CD8-positive, alpha-beta memory T cell (primary cell): ENCODE measurements at places on chromosomes 5 and 9. TPM values are rescaled to one million over a fixed set of nuclear protein-coding genes. Genes with fewer than 3 reads are reported as not detected.

- H3K4me1 ChIP-seq, result no peaks in the 10 kb centered on the region
- no peak overlapping the region for H3K4me3 ChIP-seq
- no peaks in the 10 kb centered on the region for H3K27me3 ChIP-seq
- no peak for DNase-seq
- H3K27ac ChIP-seq, result no peak overlapping the region
- no peaks in the 10 kb centered on the region for H3K36me3 ChIP-seq
These were observed 112.2 kb downstream of the C9orf152 start for GRCh38 chr9:110095776-110096175.

DNA sequence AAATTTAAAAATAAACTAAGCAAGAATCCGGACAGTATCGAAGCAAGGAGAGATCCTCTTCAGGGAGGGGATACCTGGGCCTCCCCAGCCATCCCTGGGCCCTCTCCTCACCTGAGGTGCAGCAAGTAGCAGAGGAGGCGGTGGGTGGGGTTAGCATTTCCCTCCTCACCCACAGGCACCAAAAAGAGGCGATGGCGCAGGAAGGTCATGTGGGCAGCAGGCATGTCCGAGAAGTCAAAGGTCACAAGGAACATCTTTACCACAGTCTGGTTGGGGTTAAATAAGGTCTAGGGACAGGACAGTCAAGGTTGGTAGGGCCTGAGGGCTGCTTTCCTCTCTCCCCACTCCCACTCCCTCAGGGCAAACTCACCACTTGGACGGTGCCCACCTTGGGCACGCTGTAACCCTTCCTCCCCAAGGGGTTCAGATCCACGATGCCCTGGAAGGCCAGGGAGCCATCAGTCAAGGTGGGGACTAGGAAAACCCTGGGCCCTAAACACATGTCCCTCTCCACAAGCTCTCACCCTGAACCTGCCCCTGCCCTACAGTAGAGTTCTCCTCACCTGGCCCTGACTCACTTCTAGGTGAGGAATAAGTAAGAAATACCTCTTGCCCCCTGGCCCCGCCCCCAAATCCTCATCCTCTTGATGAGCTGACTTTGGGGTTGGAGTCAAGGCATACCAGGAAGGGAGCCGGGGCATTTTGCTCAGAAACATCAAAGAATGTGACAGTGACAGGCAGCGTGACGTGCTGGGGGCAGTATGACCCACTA lies 2.8 kb upstream of the STOML2 start:
- H3K4me1 ChIP-seq, result peaks cover 25% of the 10 kb centered on the region
- H3K27ac ChIP-seq, result no peak overlapping the region
- H3K4me3 ChIP-seq, result no peak overlapping the region

DNA sequence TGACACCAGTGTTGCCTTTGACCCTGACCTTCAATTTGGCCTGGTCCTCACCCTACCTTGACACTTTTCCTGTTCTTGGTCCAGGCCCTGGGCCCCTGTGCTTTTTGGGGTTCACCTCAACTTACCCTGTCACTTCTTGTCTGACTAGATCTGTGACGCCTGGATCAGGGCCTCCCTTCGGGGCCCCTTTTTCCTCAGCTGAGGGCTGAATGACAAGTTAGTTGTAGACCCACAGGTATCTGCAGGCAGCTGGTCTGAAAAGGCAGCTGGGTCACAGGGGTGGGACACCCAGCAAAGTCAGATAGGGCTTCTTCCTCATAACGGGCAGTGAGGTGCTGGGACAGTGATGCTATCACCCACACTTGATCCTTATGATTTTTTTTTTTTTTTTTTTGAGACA lies 10.0 kb upstream of the MYORG start:
- H3K4me3 ChIP-seq, result no peak overlapping the region
- no peaks in the 10 kb centered on the region for H3K36me3 ChIP-seq
- H3K27ac ChIP-seq, result no peak overlapping the region
- H3K4me1 ChIP-seq, result no peaks in the 10 kb centered on the region

DNA sequence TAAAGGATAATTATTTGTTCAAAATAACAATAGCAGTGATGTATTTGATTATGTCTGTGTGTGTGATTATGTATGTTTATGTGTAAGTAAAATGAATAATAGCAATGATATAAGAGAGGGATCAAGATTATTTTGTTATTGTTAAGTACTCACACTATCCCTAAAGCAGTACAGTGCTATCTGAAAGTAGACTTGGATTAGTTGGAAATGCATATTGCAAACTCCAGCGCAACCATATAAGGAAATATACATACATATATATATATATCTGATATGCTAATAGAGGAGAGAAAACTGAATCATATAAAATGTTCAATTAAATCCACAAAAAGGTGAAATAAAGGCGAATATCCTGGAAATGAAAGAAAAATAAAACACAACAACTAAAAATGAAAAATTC lies 268.4 kb downstream of the HINT1 start:
- H3K4me3 ChIP-seq, result no peak overlapping the region
- H3K27me3 ChIP-seq, result no peaks in the 10 kb centered on the region
- no peaks in the 10 kb centered on the region for H3K4me1 ChIP-seq

Gene TTC23L
- not detected for polyA plus RNA-seq

Gene SPATA31A6
- not detected for polyA plus RNA-seq
